ENCODE measurements at places on chromosomes 5 and 9.

DNA sequence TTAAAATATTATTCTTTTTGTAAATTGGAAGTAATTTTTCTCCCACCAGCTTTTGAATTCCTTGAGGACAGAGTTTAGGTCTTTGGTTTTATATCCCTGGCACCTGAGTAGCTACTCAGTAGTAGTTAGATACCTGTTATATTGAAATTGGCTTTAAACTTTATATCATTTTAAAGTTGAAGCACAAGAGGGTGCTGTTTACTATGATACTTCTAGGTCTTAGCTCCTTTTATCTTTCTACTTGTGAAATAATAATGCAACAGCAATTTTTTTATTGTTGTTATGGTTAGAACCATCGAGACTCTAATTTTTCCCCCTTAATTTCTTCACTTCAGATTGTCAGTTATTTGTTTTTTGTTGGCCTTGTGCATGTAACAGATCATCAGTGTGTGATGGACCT, 46.3 kb downstream of the AP3S1 start:
- no peak for DNase-seq

DNA sequence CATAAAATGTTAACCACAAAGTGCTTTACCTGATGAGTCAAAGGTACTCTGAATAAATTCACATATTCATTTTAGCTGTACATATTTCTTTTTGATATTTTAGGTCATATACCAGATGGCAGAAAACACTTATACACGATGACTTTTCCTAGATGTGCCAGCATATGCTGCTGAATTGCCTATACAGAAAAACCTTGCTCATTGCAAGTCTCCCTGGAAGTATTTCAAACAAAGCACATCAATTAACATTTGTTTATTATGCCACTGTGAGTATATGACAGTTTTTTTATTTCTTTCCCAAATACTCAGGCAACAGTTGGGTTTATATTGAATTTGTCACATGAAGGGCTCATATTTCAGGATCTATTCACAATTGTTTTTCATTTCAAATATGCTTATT, 180.8 kb downstream of the TMEM232 start:
- DNase-seq = no peak

DNA sequence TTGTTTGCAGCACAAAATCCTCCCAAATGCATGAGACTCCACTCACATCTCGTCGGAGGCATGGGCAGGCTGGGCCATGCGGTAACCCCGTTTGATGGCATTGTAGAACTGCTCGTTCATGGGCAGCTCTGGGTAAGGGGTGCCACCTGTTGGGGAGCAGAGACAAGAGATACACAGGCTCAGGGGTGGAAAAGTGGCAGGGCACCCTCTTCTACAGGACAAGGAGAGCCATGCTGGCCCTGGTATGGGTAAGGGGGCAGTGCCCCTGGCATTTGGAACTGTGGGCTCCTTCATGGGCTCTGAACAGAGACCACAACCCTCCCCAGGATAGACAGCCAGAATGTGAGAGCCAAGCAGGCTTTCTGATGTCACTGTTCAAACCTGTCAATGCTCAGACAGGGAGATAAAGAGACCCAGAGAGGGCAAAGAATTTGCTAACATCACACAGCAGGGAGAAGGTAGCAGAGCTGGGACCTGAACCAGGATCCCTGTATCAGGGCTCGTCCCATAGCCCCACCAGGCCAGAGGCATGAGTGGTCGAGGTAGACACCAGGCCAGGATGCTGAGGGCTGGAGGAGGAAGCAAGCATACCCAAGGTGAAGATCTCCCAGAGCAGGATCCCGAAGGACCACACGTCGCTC, 33.2 kb upstream of the CSF1R start:
- no peak for DNase-seq

GRCh38 chr5:88808153-88808552, 74.8 kb downstream of the MEF2C start:
- DNase-seq = no peak

DNA sequence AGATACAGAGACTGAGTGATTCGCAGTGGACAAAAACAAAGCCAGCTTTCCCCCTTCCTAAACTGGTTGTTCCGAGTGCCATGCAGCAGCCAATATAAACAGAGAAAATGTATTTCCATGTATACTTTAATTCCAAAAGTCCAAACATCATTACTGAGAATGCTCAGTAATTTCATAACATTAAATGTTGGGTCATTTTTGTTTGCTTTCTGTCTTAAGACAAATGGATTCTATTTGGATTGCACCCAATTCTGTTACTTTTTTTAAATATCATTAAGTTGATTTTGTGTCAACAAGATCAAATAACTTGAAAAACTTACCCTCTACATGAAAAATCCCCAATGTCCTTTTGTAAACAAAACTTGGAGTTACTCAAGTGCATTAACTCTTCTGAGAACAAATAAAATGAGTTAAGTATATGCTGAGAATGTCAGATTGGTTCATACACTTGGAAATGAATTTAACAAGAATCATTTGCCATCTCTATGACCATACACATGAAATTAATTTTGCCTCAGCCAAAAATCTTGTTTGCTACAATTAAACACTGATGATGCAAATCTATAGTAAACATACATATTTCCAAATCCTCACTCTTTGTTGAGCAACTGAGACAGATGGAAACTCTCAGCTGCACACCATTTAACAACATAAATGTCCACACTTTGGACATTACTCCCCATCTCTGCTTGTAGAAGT, 19.4 kb downstream of the LURAP1L start:
- no peak for DNase-seq

DNA sequence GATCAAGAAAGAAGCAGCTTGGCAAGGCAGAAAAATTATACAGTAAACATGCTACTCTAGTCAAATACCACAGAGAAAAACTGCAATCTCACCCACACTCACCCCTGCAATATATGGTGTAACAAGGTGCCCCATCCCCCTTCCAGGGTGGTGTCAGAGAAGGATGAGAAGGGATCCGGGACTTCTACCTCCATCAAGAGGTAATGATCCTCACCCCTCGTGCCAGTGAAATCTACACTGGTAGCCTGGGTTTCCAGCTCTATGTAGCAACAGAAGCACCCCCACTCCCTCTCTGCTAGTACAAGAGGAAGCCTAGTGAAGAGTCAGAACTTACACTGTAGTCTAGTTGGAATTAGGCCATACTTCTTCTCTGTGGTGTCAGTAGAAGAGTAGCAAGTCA, 18.9 kb downstream of the SLCO4C1 start:
- no peak for DNase-seq

DNA sequence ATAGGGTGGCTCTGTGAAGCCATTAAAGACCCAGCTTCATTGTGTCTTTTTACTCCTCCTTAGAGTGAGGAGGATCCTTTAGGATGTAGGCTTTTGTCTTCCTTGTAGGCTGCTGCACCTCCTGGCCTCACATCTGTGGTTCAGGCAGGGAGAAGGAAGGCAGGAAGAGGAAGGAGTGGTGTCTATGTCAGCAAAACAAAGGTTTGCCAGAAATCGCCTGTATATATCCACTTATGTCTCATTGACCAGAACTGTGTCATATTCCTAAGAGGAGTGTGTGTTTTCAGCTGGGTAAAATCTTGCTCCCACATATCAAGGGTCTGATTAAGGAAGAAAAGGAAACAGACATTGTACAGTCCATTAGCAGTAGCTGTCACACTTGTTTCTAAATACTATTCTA, 213.8 kb downstream of the ARHGAP26 start:
- DNase-seq = no peak

DNA sequence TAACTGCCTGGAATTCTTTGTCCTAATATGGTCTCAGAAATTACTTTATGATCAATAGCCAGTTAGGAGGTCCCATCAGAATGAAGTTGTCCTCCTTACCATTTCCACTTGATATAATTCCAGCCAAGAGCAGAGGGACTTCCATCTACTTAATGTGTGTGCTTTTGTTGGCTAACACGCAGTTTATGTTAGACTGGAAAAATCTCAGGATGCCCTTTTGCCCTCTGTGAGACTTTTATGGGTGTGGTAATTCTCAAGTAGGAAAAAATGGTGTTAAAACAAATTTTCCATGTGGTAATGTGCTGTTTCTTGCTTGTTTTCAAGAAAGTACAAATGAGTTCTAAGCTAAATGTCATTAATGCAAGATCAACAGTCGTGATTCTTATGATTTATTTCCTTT, 327.1 kb downstream of the MTRR start:
- no peak for DNase-seq

DNA sequence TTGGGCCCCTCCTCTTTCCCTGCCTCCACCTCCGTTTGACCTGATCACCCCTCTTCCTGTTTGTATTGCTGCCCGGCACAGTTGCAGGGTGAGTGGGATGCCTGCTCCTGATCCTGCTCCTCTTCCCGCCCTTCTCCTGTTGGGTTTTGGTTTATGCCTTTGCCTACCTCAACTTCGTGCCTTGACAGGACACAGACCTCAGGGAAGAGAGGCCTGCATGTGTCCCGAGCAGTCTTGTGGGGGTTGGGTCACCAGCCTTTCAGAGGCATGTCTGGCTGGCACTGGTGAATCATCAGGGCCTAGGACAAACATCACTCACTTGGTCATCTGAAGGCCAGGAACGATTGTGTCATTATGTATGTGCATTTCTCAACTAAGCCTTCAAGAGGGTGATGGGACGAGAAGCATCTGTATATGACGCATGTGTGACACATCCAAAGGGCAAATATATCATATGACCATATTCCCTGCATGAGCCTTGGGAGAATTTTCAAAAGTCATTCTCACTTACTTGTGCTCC, 56.9 kb downstream of the NPR3 start:
- DNase-seq = no peak

- no peak for DNase-seq
Measured at GRCh38 chr5:165858118-165858517, 2352.7 kb downstream of the MAT2B start.

GRCh38 chr9:113467183-113467582, 3.7 kb downstream of the RGS3 start:
- DNase-seq = no peak

GRCh38 chr9:35605351-35606137, 482 bp downstream of the TESK1 start:
- no peak for DNase-seq

GRCh38 chr5:76425146-76425545, 22.1 kb downstream of the IQGAP2 start:
- DNase-seq = no peak

DNA sequence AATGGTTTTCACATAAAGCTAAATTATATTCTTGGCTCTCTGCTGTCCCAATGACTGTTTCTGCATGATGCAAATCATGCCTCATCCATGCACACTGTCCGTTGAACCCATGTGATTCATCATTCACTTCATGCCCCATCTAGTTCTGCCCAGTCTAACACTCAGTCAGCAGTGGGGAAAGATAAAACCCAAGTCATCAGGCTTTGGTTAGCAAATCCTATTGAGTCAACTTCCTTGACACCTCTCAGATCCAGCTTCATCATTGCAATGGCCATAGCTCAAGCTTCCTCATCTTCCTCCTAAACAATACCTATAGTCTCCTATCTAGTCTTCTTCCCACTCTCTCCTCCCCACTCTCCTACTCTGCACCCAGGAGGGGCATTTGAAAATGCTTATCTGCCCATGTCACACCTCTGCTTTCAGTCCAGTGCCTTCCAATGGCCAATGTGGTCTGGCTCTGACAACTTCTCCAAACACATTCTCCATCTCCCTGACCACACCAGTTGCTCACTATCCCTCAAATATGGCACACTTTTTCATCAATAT, 266.0 kb upstream of the TRIM32 start:
- DNase-seq = no peak
